Mammary epithelial cell (primary cell): ENCODE measurements at places on chromosomes 3 and 15.

DNA sequence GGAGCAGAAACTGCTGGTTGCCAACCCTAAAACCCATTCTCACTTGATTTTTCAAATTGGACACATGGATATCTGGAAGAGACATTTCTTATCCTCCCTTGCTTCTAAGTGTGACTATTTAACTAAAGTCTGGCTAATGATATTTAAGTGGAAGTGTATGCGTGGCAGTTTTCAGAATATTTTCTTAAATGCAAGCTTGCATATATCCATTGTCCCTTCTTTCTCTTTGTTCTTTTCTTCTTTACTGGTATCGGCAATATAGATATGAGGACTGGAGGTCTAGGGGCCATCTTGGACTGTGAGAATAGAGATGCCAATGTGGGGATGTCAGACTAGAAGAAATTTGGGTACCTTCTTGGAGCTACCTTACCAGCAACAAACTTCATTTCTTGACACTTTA lies 364.3 kb upstream of the DPH6 start:
- DNase-seq: no peak

DNA sequence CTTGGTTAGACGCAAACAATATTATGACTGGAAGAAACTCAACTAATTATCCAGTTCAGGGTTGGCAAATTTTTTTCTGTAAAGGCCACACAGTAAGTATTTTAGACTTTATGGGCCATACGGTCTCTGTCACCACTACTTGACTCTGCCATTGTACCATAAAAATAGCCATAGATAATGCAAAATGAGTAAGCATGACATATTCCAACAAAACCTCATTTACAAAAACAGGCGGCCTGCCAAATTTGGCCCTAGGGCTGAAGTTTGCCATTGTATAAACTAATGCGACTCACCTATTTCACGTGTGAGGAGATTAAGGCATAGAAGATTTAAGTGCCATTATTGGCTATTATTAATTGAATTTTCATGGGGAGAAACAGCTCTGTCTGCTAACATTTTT lies 116.8 kb upstream of the CNTN6 start:
- DNase-seq: peak; percentile 12

DNA sequence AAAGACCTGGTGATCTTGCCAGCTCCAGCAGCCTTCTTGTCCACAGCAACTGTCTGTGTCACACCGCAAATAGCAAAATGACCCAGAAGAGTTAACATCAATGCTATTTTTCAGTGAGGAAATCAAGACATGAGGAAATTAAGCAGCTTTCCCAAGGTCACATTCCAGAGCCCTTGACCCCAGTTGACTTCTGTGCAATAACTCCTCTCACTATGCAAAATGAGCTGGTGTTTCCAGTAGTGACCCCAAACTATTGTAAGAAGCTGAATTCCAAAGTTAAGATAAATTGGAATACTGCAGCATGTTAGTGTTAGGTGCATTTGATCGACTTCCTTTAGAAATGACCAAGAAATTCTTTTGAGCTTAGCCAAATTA lies 172.8 kb upstream of the SNTN start:
- no peak for DNase-seq

- peak; percentile 55 for DNase-seq
Observed at GRCh38 chr3:172647823-172648222, 63.0 kb downstream of the NCEH1 start.

DNA sequence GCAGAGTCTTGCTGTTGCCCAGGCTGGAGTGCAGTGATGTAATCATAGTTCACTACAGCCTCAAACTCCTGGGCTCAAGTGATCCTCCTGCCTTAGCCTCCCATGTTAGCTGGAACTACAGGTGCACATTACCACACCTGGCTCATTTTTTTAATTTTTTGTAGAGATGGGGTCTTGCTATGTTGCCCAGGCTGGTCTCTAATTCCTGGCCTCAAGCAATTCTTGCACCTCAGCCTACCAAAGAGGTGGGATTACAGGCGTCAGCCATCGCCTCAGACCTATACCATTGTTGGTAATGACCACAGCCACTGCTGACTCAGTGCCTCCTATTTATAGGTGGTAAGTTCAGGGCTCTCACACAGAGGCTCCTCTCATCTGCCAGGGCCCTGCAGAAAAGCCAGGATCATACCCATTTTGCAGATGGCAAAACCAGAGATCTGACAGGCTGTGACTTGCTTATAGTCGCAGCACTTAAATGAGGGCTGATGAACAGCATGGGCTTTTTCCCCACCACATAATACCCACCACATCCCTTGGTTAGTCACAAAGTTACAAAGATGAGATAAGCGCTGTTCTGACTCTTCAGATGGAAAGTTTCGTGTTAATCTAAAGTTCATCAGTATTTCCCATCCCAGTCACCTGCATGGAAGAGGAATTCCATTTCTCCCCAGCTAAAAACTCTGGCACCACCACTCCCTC lies 21.8 kb upstream of the SPATA12 start:
- no peak for DNase-seq

- no peak for DNase-seq
Observed at GRCh38 chr15:77838061-77838460, 205.3 kb upstream of the LINGO1 start.

DNA sequence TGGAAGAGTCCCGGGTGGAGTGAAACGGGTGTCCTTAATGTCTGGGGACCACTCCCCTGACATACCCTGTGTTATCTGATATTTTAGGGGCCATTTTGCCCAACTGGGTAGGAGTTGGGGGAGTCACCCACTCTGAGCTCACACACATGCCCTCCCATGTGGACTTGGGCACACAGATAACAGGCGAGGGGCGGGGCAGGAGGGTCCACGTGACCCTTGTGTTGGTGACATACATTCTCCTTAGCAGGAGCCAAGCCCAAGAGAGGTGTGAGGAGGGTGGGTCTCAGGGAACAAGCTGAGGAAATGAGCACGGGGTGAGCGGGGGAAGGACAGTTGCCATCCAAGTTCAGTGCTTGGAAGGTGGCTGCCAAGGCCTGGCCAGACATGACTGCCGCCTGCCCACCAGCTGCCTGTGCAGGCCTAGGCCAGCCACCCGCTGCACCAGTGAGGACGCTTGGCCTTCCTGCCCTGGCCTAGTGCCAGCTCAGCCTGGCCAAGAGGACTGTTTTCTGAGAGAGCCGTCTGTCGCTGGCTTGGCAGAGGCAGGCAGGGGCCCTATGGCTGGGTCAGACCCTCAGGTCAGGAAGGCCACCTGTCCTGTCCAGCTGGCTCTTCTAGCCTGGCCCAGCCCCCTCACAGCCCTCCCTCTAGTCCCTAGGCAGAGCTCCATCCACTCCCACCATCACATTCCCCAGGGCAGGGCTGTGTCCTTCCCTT lies 31.3 kb upstream of the TMEM115 start:
- peak; percentile 63 for DNase-seq

DNA sequence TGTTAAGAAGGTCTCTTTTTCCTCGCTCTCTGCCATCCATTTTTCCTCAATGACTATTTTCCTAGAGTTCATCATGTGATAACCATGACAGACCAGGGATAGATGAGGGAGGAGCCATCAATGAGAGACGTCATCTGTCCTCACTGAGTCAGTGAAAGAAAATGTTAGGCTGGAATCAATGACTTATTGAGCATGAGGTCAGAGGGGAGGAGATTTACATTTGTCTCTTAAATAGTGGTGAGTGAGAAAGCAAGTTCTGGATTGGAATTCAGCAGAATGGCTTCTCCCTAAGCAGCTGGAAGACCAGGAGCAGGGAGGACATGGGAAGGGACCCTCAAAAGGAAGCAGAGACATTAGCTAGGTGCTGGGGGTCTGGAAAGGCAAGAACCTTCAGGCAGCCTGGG lies 28.2 kb upstream of the USP3 start:
- peak; percentile 95 for DNase-seq

DNA sequence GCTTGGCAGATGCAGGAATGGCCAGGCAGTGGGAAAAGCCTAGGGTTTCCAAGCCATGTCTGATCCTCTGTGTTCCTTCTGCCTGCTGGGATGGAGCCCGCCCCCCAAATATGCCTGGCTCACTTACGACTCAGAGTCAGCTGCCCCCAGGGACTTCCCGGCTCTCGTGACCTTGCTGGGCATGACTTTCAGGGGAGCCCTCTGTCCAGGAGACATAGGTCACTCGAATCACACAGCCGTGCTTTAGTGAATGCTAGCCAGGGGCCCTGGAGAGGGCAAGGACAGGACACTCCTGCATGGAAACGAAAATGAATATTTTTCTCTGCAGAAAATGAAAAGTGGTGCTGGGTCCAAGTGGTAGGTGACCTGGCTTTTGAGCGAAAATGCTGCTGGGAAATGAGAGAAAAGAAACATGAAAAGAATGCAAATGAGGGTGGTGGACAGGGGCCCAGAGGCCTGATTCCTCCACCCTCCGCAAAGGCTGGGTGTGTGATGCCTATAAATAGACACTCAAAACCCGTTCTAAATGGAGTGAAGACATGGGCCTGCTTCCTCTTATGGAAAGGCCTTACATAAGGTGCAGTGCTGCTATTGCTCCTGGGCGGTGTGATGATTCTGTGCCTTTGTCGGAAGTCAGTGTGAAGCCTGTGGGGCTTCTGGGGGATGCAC lies 107.4 kb downstream of the APBA2 start:
- DNase-seq: no peak

- DNase-seq: no peak
Observed at GRCh38 chr3:51557993-51558392, 19.5 kb downstream of the RAD54L2 start.

- no peak for DNase-seq
Observed at GRCh38 chr3:173886-174285, 22.7 kb upstream of the CHL1 start.

GRCh38 chr3:190265796-190266195 lies 56.5 kb downstream of the CLDN1 start:
- peak; percentile 100 for DNase-seq

GRCh38 chr3:118544458-118544857 lies 490.2 kb downstream of the IGSF11 start:
- DNase-seq: peak; percentile 78

DNA sequence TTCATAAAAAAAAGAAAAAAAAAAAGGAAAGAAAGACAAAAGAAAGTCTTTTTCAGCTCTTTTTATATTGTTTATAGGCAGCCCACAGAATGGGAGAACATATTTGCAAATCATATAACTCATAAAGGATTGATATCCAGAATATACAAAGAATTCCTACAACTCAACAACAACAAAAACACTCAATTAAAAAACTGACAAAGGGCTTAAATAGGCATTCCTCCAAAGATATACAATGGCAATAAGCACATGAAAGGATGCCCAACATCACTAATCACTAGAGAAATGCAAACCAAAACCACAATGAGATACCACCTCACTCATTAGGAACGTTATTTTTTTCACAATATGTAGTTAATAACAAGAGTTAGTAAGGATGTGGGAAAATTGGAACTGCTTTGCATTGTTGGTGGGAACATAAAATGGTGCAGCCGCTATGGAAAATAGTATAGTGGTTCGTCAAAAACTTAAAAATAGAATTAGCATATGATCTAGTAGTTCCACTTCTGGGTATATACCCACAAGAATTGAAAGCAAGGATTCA lies 54.2 kb upstream of the CMTM8 start:
- DNase-seq: peak; percentile 53

- no peak for DNase-seq
Observed at GRCh38 chr3:129474984-129475804, 35.2 kb downstream of the IFT122 start.
